Chondrocyte (in vitro differentiated cells): ENCODE measurements at places on chromosomes 4 and X. TPM values are rescaled to one million over a fixed set of nuclear protein-coding genes. Genes with fewer than 3 reads are reported as not detected.

The TEC gene
- total RNA-seq = 0.12 to 0.35 TPM (median 0.26 TPM) in 3 replicates

The CYSLTR1 gene
- not detected in 3 replicates for total RNA-seq

The SPANXB1 gene
- total RNA-seq = not detected in 3 replicates

The GPR82 gene
- total RNA-seq = not detected in 3 replicates

The TRAPPC2 gene
- 15.4 to 17.3 TPM (median 15.9 TPM) in 3 replicates for total RNA-seq

The TXK gene
- total RNA-seq = 0.22 TPM in 1 of 3 replicates, not detected in the others
